ENCODE measurements at places on chromosomes 3 and 15.

DNA sequence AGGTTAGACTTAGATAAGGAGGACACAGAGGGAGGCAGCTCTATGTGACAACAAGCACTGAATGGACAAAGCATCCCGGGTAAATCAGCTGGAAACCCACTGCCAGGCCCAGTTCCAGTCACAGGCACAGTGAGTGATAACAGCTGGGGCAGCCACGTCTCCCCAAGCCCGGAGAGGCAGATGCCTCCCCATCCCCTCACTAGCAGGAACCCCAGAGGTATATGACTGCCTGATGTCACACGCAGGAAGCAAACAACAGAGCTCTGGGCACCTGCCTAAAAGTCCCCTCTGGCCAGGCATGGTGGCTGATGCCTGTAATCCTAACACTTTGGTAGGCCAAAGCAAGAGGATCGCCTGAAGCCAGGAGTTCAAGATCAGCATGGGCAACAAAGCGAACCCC is 18.2 kb downstream of the C15orf62 start:
- no peak for DNase-seq

DNA sequence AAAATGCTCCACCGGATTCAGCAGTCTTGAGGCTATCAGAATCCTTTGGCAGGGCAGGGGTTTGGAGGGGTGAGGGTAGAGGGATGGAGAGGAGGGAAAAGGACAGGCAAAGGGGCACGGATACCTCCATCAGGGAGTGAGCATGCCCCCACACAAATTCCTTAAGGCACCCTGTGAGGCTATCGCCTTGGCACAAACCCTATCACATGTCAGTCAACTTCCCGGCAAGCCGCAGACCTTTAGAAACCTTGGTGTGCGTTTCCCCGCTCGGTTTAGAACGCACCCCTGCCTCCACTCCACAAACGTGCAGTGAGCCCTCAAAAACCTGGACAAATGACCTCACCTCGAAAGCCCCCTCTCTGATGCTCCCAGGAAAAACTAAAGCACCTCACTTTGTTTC is 422 bp upstream of the SETMAR start:
- no peak for DNase-seq

DNA sequence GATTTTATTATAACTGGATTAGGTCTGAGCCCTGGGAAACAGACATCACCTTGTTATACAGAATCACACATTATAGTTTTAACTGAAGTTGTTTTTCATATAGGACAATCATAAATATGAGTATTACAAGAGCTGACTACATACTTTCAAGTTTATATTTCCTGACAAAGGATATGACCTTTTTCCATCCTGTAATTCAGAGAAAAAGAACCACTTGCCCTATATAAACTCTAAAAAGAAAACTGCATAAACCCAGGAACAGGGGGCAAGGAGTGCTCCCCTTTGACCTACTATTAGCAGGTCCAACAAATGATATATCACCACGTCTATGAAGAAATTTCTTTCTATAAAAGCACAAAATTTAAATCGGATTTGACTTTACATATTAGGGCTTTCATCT is 20.9 kb downstream of the B3GALNT1 start:
- DNase-seq: no peak

DNA sequence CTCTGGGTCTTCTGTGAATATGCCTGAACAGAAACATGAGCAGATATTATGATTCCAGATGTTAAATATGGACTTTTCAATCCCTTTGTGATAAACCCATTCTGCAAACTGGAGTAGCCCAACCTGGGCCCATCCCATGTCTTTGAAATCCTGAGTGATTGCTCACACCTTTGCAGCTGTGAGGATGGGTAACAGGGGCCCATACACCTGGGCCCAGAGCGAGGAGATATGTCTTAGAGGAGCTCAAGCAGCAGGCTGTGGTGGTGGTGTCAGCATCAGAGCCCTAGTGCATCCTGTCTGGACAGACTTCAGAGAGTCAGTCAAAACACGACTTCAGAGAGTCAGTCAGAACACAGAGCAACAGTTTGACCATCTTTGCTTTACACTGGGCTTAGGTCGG is 64.9 kb upstream of the LIMD1 start:
- no peak for DNase-seq

- DNase-seq: no peak
Observed at GRCh38 chr15:68114356-68114755, 60.2 kb downstream of the PIAS1 start.

- no peak for DNase-seq
Observed at GRCh38 chr3:197122394-197122793, 92.8 kb upstream of the MELTF start.

DNA sequence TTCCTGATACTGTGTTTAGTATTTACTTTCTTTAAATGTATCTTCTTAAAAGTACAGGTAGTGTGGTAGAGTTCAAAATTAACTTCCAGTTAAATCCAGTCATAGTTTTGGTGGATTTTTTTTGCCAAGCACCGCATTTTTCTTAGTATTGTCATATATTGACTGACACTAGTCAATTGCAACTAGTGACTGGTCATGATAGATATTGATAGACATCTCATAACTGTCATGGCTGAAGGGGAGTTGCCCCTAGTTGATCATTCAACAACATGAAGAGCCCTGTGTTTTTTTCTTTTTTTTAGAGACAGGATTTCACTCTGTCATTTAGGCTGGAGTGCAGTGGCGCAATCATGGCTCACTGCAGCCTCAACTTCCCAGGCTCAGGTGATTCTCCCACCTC is 22.1 kb downstream of the RAB8B start:
- DNase-seq: no peak

GRCh38 chr3:152087153-152087552 is 181.6 kb upstream of the MBNL1 start:
- DNase-seq: no peak

GRCh38 chr15:59611276-59612260 is at the start of gene GCNT3:
TSS of gene GCNT3 (plus strand) at chr15:59611783. CDS start at chr15:59618239, 6,456 bp downstream.
- DNase-seq: no peak

DNA sequence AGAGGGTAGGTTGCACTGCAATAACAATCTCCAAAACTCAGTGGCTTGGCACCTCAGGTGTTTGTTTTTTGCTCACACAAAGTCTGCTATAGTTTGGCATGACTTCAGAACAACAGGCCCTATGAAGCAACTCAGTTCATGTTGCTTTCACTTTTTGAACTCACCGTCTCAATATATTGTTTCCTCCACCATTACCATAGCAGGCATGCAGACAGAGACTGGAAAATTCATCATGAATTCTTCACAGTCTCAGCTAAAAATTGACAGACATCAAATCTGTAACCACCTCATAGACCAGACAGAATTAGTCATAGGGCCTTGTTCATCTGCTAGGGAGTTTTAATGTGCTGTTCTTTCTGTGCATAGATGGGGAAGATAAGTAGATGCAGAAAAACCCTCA is 161.4 kb upstream of the POU1F1 start:
- DNase-seq: no peak

DNA sequence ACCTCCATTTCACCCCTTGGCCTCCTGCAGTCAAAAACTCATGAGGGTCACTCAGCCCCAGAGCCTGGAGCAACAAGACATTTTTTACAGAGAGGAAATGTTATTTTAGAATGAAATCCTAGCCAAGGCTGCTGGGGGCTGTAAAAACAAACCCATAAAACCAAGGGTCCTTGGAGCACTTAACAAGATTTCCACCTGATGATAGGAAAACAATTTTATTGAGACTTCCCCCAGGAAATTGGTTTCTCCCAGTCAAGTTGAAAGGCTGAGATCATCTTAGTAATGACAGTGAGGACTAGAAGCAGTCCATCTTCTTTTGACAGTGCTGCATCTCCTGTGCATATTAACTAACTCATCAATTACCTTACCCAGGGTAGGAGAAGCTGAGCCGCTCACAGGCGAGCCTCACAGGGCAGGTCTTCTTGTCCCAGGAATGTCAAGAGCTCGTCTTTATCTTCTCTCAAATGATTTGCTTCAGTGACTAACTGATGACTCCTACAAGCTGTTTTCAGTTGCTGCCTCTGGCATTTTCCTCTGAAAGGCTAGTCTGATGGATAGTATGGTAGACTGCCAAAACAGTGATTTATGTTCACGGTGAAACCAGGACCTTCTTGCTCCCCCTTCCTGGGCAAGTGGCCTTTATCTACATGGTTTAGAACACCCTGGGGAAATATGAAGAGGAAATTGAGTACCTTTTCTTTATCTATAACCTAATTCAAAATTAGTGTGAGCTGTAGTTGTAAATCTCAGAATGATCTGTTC is 34.6 kb upstream of the AEN start:
- no peak for DNase-seq

DNA sequence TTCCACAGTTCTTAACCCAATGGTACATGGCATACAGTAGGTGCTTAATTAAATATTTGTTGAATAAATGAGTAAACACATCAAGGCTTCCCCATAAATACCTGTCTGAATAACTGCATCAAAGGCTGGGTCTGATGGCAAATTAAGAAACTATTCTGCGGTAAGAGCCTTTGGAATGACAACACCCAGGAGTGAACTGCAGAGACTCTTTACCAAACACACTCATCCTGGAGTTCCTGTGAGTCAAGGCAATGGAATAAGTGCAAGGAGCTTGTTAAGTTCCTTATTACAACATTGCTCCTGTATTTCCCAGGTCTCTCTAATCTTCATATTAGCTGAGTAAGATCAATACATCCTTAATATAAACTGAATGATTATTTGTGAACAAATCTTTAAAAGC is 119.9 kb upstream of the STT3B start:
- no peak for DNase-seq

GRCh38 chr3:159252274-159252673 is 450.4 kb downstream of the MFSD1 start:
- no peak for DNase-seq

DNA sequence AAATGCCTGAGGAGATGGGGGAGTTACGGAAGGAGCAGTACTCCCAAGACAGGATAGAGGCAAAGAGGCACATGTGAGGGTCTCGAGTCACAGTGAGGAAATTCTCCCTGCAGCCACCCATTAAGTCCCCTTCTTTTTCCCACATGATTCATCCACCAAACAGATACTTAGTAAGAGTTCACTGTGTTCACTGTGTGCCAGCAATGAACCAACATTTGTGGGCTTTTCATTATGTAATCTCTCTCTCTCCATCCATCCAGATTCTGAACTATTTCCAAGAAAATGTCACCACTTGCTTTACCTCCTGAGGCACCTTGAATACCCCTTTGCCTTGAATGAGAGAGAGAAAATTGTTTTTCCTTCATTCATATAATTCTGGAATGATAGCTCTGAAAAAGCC is 24.6 kb upstream of the LRRFIP2 start:
- no peak for DNase-seq

DNA sequence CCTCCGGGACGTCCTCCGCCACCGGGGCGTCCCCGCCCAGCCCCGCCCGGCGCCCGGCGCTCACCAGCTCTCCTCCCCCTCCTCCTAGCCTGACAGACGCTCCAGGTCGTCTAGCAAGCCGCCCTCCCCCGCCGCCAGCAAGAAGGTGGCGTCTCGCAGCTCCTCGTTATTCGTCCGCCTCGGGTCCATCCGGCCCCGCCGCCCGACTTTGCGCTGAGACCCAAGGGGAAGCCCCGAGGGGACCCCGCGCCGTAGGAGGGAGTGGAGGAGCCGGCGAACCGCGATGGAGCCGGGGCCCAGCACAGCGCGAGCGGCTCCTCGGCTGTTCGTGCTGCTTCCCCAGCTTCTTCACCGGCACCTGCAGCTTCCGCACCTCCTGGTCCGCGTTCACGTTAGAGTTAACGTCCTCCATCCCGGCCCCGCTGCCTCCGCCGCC is 26.3 kb upstream of the MTHFS start:
- no peak for DNase-seq

DNA sequence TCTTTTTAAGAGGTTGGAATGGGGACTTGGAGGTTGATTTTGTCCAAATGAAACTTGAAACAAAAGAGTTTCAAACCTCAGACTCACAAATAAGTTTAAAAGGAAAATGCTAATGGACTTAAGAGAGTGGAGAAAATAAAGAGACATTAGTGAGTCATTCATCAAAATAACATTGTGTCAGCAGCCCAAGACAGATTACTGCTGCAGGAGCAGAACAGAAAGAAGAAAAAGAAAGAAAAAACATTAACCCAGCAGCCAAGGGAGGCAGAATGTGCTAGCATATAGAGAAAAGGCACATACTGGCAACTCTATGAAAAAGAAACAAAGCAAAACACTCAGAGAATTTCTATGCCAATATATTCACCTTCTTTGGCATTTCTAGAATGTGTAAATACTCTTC is 42.6 kb downstream of the ADAMTS9 start:
- DNase-seq: no peak

DNA sequence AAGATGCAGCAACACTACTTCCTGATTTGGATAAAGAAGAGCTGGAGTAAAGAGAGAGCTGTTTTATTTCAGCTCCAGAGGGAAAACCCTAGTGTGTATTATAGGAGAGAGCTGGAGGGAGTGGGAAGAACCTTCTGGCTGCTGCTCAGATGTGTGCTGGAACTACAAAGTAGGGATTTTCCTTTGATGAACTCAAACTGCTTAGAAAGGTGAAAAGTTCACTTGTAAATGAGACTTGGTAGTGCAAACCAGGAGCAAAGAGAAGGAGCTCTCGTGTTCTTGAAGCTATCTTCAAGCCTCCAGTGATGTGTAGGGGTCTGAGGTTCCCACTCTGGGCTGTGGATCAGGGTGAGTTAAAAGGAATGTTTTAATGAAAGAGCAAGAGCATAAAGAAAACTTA is 110.4 kb downstream of the EDEM1 start:
- DNase-seq: no peak

DNA sequence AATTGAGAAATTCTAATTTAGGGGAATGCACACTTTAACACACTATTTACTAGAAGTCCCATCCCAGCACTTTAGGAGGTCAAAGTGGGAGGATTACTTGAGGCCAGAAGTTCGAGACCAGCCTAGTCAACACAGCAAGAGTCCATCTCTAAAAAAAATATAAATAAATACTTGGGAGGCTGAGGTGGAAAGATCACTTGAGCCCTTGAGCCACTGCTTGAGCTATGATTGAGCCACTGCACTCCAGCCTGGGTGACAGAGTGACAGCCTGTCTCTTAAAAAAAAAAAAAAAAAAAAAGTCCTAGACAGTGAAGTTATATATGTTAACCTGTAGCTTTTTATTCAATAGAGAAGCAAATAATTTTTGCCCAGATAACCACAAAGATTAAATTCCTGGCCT is 69.2 kb downstream of the DLG1 start:
- DNase-seq: no peak

DNA sequence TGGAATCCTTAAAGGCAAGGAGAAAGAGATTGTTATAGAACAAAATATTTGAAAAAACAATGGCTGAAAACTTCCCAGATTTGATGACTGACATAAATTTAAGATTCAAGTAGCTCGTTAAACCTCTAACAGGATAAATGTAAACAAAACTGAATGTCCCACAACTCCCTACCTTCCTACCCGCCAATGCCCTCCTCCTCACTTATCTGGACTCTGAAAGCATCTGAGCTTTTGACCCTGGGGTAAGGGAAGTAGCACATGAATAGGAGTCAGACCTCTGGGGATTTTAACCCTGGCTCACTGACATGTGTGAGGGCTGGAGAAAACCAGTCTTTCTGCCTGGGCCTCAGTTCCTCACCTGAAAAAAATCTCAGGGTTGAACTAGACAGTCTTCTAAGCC is 26.9 kb downstream of the CYP19A1 start:
- no peak for DNase-seq

DNA sequence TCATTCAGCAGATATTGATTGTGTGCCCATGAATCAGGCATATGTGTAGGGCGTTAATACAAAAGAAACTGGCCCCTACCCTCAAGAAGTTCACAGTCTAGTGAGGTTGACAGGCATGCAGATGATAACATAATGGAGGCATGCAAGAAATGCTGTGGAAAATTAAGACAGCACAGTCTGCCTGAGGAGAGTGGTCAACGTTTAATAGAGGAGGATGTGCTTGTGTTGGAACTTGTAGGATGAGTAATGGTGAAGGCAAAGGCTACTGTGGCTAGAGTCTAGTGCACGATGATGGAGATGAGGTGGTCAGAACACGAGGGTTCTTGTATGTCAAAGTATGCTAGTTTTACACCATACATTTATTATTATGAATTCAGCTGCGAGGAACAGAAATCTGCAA is 295.7 kb downstream of the SOX2 start:
- no peak for DNase-seq
